ENCODE measurements at places on chromosomes 3 and 15. TPM values are rescaled to one million over a fixed set of nuclear protein-coding genes. Genes with fewer than 3 reads are reported as not detected.

Gene STAC
- total RNA-seq, result 51.4 TPM

Gene HEXA
- 219 TPM for total RNA-seq

Gene ZNF385D
- 2.9 TPM for total RNA-seq

Gene WDR5B
- 6.4 TPM for total RNA-seq

- DNase-seq, result no peak
Observed at GRCh38 chr3:190101320-190102011, 19.2 kb downstream of the P3H2 start.

- DNase-seq, result no peak
Observed at GRCh38 chr3:150412561-150413231, 4.6 kb downstream of the TSC22D2 start.

DNA sequence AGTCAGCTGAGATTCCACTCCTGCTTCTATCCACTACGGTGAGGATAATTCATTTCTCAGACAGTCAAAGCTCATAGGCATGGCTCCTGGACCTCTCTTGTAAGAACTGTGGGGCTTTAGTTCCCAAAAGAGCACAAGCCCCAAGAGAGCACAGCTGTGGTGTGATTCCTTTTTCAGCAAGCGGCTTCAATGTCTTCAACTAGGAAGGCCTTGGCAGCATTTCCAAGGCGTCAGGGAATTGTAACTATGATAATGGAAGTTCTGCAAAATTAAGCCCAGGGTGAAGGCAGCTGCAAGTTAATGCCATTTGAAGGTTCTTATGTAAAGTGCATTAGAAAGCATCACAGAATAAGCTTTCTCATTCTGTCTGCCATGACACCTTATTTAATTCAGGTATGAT is 657.1 kb downstream of the GRM7 start:
- no peak for DNase-seq

DNA sequence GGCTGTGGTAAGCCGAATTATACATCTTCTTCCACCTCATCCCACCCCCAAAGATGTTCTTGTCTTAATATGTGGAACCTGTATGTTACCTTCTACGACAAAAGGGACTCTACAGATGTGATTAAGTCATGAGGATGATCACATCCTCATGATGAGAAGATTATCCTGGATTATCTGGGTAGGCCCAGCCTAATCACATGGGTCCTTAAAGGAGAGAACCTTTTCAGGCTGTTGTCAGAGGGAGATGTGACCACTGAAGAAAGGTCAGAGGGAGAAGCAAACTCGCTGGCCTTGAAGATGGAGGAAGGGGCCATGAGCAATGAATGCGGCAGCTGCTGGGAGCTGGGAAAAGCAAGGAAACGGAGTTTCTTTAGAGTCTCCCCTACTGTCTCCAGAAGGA is 12.9 kb upstream of the SCG3 start:
- no peak for DNase-seq

DNA sequence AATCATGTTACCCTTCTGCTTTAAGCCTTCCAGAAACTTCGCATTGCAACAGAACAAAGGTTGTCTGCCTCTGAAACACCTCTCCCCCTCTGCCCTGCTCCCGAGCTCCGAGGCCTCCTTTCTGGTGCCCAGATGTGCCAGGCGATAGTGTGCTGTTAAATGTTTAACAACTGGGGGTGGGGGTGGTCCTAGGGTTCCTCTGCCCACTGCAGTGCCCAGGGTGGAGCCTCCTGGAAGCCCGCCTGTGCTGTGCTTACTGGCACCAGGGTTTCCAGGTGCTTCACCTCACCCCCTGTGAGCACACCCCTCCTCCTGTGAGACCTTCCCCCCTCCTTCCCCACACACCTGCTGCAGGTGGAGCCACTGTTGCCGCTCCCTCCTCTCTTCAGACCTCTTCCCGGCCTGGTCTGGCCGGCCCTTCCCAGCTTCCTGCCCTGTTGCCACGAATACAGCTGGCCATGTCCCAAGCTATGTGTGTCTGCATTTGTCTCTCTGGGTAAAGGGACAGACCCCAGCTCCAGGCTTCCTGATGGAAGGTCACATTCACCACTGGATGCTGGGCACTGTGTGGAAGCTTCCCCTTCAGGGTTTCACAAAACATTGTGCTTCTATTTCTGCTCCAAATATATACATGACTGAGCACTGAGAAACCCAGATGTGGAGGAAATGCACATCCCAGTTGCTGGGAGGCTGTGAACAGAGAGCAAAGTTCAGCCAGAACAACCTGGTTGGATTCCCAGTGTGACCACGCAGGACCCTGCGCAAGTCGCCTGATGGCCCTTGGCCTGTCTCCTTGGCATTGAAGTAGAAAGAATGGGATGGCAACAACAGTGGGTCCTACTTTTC is 37.2 kb downstream of the MGLL start:
- DNase-seq, result peak; percentile 73

- DNase-seq, result no peak
Observed at GRCh38 chr3:140456974-140457373, 220.9 kb upstream of the TRIM42 start.

DNA sequence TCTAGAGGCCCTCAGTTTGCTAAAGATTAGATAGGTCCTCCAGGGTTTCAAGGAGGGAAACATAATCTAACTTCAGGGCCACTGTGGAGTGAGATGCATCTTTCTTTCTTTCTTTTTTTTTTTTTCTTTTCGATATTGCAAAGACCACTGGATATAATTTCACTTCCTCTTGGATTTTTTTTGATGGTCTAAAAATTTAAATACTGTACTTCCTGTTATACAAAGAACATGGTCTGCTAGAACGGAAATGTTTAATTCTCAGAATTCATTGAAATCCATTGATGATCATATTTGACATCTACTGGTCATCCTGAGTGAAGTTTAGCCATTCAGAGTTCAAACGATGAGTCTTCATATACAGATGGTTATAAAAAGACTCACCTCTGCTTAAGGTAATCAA is 808.8 kb upstream of the LMCD1 start:
- DNase-seq, result no peak

DNA sequence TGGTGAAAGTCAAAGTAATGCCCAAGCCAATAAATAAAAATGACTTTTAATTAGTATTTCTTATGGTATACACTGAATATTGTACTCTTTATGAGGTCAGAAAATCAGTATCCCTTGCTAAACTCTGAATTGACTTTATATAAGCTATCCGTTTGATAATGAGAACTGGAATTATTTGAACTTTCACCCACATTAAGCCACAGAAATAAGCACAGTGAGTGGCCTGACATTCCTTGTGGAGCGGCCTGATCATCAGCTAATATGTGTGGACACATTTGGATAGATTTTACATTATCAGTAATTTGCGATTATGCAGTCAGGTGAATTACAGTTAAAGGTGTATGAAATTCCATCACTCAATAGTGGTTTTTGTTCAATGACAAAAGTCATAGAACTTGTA is 136.0 kb upstream of the CBLB start:
- no peak for DNase-seq

DNA sequence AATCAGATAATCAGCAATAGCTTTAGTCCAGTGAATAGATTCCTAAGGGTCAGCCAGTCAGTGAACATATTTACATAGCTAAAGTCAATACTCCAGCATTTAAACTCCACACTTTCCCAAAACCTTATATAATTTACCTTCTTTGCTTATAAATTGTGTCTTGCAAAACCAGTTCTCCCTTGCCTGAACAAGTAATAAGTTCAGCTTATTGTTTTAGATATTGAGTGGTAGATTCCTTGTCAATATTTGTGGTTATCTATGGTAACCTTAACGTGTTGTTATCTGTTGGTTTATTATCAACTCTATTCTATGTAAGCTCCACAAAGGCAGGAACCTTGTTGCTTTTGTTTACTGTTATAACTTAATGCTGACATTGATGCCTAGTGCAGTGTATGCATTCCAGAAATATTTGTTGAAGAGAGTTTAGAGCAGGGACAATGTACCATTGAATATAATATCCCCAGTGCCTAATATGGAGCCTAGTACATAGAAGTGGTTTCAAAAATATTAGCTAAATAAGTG is 24.0 kb downstream of the PLSCR5 start:
- DNase-seq, result no peak

DNA sequence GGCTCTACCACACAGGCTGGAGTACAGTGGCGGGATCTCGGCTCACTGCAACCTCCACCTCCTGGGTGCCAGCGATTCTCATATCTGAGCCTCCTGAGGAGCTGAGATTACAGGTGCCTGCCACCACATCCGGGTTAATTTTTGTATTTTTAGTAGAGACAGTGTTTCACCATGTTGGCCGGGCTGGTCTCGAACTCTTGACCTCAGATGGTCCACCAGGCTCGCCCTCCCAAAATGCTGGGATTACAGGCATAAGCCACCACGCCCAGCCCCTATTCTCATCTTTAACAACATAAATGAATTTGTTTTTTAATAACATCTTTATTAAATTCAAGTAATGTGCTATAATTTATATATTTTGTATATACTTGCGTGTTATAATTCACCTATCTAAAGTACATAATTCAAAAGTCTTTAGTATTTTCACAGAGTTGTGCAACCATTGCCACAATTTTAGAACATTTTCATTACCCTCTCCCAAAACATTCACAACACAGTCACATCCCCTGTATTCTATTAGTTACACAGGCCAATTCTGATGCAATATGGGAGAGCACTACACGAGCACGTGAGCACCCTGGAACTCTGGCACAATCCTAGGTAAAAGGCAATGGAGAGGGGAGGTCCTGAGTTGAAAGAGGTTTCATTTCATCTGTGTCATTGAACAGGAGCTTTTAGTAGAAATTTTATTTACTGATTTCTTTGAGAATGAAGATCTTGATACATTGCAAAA is 21.2 kb upstream of the MTMR14 start:
- DNase-seq, result no peak

DNA sequence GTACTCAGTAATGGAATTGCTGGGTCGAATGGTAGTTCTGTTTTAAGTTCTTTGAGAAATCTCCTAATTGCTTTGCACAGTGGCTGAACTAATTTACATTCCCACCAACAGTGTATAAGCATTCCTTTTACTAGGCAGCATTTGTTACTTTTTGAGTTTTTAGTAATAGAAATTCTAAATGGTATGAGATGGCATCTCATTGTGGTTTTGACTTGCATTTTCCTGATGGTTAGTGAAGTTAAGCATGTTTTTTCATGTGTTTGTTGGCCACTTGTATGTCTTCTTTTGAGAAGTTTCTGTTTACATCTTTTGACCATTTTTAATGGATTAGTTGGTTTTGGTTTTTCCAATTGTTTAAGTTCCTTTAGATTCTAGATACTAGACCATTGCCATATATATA is 28.4 kb downstream of the TP63 start:
- no peak for DNase-seq

DNA sequence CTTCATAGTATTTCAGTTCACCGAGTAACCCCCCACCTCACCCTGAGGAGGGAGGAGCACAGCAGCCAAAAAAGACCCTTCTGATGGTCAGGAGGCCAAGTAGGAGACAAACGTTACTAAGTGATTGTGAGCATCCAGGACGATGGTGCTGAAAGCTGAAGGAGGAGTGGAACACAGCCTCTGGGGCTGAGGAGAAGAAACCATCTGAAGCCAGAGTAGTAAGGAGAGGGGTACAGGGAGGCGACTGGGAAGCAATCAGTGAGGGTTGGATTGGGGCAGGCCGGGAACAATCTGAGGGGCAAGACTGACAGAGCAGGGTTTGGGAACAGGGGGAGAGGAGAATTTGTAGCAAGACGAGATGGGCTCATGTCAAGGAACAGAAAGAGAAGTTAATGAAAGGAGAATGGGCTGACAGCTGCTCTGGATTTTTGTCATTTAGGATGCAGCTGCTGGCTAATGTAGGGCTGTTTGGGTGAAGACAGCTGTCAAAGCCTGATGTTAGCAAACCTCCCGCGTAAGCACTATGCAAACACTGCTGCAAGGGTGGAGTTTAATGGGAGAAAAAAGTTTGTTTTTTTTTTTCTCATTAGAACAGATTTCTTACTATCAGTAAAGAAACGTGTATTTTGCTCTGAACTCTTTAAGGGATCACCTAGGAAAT is 622.2 kb downstream of the EDEM1 start:
- DNase-seq, result no peak

DNA sequence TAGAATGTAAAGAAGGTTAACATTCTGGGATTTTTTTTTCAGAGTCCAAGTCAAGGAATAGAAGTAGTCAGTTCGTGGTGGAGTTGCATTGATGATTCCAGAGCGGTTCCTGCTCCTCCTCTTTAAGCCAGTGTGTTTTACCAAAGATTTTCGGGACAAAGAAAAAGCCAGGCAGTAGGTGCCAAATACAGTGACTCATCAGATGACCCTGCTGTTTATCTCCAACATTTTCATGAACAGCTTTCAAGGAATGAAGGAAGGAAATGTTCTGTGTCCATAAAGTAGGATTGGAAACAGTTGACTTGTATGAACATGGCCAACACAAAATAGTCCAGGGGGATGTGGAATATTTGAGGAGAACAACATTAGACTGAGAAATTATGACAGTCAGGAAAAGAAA is 142.4 kb upstream of the TMC3 start:
- no peak for DNase-seq

- DNase-seq, result no peak
Observed at GRCh38 chr15:68264282-68264681, 13.3 kb upstream of the FEM1B start.

DNA sequence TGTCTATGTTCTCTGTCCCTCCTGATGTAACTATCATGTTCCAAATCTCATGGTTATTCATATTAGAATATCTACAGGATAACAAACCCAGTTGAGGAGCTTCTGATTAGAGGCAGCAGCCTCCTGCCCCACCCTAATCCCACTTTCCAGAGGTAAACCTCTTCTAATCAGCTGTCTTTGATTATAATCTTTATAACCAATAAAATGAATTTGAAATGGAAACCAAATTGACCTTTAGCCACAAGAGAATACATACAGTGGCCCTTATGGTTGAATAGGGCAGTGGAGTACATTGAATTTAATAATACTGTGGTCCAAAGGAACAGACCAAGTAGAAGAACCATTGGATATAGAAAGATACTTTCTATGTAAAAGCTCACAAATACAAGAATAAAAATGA is 281.3 kb upstream of the UMPS start:
- no peak for DNase-seq

GRCh38 chr3:112397556-112397955 is 64.6 kb downstream of the CD200 start:
- no peak for DNase-seq

DNA sequence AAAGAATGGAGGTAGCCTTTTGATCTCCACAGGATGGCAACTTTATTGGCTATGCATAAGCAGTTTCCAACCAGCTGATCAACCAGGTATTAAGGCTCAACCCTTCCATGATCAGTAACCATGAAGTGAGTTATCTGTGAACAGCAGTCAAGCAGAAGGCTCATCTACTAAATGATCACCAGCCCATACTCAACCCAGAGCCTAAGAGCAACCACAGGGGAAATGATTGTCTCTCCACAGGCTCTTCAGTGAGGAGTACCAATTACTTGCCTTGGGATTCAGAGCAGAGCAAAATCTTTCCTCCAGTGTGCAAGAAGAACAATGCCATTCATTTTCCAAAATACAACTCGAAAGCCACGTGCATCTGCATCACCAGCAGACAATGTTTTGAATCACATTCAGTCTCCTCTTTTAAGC is 754.8 kb downstream of the ROBO1 start:
- DNase-seq, result no peak

DNA sequence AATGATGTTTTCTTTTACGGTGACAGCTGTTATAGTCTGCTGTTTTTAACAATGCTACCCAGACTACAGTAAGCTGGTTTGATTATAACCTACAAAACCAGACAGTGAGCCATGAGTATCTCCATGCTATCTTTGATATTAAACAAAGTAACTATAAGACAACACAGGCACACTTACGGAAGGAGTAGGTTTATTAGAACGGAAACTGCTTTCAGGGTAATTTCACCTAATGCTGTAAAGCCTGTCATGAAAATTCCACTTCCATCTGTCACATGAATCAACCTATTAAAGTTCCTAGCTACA is 33.0 kb downstream of the VPS13C start:
- no peak for DNase-seq
